ENCODE measurements at places on chromosomes 5 and 9. TPM values are rescaled to one million over a fixed set of nuclear protein-coding genes. Genes with fewer than 3 reads are reported as not detected.

DNA sequence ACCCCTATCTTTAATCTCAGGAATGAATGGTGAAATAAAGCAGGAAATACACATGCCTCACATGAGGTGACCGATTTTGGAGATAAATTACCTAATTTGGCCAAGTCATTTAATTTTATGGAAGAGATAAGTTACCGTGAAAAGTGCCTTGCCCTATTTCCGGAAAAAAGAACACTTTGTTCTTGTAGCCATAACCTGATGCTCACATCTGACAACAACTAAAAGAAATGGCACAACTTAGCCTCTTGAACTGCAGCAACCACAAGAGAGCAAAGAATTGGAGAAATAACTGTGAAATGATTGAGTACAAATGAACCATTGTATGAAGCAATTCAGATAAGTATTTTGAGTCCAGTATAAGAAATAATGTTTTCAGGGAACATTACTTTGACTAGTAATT, 628.1 kb upstream of the TYRP1 start:
- no peak for DNase-seq

DNA sequence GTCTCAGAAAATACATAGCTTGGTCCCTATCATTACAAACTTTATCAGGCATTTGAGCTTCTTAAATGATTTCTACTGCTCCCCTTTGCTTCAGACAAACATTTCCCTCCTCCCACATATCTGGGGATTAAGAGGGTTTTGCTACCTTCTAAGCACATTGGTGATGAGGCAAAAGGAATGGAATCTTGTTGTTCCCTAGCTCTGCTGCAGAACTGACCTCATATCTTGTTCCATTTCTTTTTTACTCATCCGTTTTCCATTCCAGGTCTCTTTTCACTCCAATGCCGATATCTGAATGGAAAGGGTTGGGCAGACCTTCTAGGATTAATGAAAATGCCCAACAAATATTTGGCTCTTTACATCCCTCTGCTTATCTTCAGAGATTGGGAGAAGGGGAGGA, 444.6 kb downstream of the ZNF608 start:
- DNase-seq: no peak

- no peak for DNase-seq
Measured at GRCh38 chr5:122756264-122756911, 18.5 kb upstream of the SNX2 start.

CBY3 gene
- total RNA-seq: 0.67 TPM

GABRB2 gene
- not detected for total RNA-seq

ZNF366 gene
- not detected for total RNA-seq

GRM6 gene
- total RNA-seq: not detected

Measured in activated CD4-positive, alpha-beta memory T cell treated with anti-CD3 and anti-CD28 coated beads for 36 hours (primary cell).